ENCODE measurements at places on chromosomes 6 and 20.

DNA sequence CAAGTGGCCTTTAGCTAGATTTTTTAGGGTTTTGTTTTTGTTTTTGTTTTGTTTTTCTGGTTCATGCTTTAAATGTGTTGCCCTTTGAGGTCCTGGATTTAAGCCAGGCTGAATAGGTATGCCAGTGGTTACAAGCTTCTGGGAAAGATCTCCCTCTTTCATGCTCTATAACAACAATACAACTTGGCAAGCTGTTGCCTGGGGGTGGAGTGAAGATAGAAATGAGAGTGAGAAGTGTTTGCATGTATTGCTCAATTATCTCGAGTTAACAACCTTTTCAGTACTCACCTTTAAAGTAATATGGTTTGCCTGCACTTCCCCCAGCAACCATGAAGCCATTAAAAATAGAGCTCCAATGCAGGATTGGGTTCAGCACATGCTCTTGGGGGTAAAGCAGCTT is 19.2 kb upstream of the HAO1 start:
- no peak for DNase-seq

GRCh38 chr20:11772226-11772730 is 145.4 kb upstream of the BTBD3 start:
- no peak for DNase-seq

DNA sequence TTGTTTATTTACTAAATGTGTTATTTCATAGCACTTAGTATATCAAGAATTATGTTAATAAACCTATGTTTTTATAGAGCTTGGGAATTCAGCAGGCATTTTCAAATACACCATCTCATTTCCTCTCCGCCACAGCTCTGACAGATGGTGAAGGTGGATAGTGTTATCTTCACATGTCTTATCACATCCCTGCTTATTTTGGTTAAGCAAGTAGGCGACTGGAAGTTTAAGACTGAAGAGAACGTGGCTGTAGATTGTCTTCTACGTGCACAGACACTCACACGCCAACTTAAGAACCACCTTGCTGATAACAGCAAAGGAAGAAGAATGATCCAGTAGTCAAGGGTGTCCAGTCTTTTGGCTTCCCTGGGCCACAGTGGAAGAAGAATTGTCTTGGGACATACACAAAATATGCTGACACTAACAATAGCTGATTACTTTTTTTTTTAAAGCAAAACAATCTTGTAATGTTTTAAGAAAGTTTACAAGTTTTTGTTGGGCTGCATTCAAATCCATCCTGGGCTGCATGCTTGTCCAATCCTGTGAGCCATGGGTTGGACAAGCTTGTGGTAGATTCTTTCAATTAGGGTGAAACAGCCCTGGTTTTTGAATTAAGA is 43.3 kb upstream of the SCGN start:
- DNase-seq: no peak

DNA sequence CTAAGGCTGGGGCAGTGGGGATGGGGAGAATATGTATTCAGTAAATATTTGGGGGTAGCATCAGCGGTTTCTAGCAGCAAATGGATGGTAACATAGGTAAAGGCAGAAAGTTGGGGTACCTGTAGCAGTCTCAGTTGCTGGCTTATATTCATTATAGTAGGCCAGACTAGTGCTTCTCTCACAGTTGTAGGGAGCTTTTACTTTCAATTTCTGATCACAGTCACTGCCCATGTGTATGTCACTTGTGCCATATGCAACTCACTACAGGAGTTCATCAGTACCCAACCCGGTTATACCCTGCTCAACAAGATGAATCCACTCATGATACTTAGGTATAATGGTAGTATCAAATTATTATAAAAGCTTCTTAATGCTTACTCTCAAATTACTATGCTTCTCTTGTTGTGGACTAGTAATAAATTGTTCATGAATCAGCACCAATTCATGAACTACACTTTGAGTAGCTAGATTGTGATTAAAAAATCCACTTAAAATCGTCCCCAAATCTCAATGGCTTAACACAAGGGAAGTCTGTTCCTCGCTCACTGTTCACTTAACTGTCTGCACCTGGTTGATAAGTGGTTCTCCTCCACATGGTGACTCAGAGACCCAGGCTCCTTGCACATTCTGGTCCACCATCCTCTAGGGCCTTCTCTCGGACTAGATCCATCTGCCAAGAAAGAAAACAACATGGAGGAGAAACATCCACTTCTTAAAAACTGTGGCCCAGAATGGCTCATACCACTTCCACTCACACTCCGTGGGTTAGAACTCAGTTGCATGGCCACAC is 31.3 kb upstream of the MYLIP start:
- DNase-seq: no peak

DNA sequence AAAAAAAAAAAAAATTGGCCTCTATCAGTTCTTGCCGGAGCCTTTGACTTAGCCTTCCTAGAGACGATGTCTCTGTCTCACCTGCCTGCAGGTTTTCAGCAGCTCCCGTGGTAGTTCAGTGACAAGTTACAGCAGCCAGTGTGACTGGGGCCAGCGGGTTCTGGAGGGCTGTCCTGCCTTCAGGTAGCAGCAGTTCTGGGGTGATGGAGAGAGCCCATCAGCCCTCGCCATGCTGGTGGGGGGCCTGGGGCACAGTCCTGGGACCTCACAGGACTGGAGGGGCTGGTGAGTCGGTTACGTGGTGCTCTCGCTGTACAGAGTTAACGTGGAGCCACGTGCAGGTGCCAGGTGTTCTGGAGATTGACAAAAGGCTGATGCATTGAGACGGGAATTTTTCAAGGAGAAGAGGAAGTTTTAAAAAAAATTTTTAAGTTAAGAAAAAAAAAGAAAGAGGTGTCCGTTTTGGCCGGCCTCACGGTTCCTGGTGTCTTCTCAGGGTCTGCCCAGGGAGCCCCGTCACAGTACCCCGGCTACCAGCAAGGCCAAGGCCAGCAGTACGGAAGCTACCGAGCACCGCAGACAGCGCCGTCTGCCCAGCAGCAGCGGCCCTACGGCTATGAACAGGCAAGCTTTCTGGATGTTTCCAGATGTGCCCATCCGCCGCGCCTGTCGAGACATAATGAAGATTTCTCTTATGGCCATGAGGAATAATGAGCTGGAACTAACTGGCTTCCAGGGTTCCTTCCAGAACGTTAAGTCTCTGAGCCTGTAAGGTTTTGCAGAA is 8.6 kb upstream of the MTG2 start:
- DNase-seq: no peak

DNA sequence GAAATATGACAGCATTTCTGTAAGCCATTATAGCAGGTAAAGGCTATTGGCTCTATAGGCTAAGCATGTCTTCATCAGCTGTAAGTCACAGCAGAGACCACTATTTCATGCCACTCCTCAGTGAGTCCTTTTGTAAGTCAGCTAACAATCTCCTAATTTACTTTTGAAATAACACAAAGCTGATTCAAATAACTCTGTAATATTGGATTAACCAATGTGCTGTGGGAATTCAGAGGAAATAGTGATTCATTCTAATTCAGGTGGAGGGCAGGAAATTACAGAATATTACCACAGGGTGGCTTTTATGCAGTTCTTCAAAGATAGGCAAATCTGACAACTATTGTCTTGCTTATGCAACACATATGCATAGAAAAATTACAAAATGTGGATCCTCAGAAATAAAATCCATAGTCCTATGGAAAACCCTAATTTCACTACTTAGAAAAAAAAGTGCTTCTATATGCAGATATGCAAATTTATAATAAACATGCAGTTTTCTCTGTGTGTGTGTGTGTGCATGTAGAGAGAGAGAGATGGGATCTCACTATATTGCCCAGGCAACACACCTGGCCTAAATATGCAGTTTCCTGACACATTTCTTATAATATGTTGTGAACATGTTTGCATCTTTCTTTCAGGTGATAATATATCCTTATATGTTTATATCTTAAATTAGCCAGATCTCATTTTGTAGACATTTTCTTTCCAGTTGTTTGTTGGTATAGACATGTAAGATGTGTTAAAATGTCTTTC is 4.8 kb upstream of the SMIM28 start:
- DNase-seq: no peak

DNA sequence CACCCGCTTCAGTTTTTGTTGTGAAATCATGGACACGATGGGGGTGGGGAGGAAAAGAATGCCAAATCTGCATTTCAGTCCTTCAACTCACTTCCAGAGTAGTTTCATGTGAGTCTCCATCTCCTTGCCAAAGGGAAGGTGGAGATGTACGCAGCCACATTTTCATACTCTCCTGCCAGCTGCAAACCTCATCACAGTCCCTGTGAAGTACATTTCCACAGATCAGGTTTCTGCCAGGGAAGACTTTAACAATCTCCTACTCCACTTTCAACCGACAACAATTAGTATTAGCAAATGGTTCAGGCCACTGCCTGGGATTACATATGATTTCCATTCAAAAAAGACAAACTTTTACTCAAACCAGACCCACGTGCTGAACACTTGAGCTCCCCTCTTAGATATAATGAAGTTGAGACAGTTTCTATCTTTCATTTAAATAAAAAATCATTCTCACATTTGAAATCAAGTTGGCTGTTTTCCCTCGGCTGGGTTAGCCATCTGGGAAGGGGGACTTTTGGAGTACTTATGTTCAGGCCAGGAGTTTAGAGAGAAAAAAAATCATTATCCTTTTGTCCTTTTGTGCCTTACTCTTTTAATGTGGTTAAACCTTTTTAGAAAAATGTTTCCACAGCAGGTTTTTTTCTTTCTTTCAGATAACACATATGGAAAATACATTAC is 51.0 kb upstream of the CEP162 start:
- no peak for DNase-seq
